ENCODE measurements at places on chromosomes 5 and 9.

- DNase-seq = no peak
Measured at GRCh38 chr5:35771300-35771699, 85.4 kb upstream of the IL7R start.

DNA sequence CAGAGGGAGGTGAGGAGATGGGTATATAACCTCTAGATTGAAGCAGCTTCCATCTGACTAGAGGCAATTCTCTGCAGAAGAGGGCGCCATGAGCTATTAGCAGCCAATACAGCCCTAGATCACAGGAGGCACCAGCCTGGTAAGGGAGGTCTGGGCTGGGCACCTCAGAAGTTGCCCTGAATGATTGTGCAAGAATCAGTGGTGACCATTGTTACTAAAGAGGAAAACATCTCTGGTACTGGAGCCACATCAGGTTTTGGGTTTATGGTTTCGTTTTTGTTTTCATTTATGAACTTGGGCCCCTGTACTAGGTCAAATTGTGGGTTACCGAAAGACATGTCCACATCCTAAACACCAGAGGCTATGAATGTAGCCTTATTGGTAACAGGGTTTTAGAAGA lies 342.0 kb downstream of the MLLT3 start:
- no peak for DNase-seq

DNA sequence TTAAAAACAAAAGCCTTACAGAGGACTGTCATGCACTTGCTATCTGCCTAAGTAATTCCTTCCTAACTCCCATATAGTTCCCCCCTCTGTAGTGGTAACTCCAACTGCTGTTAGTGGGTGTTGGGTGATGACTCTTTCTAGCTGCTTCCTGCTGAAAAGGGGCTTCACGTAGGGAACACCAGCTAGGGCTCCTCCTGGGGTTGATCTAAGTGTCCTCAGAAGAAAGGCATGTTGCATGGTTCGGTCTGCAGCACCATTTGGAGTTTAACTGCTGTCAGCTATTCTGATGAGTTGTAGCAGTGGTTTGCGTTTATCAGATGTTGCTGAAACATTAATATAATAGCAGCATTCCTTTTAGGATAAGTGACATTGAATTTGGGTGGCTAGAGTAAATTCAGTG lies 281.9 kb upstream of the TUSC1 start:
- no peak for DNase-seq

DNA sequence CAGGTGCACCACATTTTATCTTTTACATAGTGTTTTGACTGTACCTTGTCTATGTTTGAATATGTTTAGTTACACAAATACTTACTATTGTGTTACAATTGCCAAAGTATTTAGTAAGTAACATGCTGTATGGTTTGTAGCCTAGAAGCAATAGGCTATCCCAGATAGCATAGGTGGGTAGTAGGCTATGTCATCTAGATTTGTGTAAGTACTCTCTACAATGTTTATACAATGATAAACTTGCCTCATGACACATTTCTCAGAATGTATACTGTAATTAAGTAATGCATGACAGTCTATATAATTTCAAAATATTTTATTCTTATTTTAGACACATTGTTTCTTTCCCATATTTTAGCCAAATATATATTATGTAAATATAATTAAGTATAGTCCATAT lies 836.8 kb upstream of the CDH9 start:
- DNase-seq = no peak

GRCh38 chr5:14147210-14147609 lies 4.1 kb downstream of the TRIO start:
- DNase-seq = no peak

DNA sequence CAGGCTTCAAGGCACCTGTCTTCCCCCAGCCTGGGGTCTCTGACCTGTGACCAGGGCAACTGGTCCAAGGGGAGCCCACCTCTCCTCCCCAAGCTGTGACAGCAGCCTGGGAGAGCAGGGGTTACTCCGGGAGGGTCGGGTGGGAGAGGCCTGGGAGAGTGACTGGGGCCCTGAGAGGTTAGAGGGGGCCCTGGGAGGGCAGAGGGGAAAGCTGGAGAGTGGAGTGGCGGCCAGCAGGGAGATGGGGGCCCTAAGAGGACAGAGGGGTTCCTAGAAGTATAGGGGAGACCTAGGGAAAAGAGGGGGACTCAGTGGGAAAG lies 302 bp downstream of the LCN9 start:
- no peak for DNase-seq

GRCh38 chr9:136671646-136672430 lies 9.1 kb downstream of the EGFL7 start:
- no peak for DNase-seq

GRCh38 chr5:82330530-82331270 lies 52.5 kb upstream of the RPS23 start:
- no peak for DNase-seq

- no peak for DNase-seq
Measured at GRCh38 chr5:103021314-103021713, 98.6 kb downstream of the GIN1 start.

DNA sequence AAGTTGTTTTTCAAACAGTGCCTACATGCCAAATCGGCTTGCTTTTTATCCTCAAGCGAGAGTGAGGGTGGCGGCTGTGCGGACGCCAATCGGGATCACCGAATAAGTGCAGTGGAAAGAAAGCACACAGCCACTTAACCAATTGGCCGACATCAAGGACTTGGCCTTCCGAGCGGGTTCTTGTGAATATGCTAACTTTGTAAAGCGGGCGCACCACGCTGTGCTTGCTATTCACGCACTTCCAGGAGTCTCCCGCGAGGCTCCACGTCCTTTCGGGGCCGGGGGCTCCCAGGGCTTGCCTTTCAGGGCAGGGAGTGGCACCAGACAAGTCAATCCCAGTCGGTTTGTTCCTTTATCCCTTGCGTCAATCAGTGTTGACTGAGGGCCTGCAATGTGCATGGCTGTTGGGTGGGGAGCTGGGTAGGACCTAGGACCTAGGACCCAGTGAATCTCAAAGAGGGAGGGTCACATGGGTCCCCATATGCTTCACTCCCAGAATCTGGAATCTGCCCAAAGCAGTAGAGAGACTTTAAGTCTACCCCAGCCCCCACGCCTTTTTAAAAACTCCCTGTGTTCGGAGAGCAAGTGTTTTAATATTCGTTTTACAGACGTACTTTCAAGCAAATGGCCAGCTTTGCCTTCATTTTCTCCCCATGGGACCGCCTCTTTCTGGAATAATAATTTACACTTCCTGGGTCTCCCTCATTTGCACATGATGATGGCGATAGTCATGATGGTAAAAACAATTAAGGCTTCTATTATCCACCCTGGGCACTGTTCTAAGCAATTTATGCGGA lies 2.0 kb upstream of the GCNT4 start:
- DNase-seq = no peak

DNA sequence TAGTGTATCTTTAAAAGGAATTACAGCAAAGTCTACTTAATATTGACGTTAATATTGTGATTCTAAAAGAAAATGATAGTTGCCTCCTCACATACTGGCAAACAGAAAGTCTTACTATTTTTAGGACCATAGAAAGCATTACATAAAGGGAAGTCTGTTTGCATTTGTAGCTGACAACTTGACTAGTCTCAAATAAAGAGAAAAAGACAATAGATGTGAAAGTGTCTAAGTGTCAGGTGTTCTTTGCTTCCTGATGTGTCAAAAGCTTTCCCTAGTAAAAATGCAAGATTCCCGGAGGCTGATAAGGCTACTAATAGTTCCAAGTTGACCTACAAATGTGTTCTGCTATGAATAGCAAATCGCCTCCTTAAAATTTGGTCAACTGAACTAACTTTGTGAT lies 259.7 kb downstream of the CDH10 start:
- DNase-seq = no peak

GRCh38 chr5:43315263-43315662 lies 2.1 kb upstream of the HMGCS1 start:
- no peak for DNase-seq

DNA sequence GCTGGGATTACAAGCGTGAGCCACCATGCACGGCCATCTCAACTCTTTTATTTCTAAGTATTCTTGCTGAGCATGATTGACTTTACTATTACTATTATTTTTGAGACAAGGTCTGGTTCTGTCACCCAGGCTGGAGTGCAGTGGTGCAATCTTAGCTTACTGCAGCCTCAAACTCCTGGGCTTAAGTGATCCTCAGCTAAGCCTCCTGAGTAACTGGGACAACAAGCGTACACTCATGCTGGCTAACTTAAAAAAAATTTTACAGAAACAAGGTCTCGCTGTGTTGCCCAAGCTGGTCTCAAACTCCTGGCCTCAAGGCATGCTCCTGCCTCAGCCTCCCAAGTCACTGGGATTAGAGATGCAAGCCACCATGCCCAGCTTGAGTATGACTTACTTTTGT lies 443.7 kb downstream of the ARHGEF28 start:
- no peak for DNase-seq

DNA sequence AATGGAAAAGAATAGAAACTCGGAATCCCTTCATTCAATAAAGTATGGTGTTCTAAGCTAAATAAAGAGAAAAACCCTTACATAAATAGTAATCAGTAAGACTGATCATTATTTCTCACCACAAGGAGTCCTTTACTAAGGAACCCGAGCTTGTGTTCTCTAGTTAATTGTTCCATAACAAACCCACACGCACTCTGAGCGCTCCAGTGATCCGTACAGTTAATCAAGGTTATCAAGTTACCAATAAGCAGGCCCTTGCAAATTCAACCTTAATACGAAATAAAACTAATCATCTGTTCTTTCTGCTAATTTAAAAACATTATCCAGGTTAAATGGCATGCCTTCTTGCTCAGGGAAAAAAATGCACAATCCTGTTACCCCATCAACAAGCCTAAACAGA lies 224.4 kb downstream of the FRMD3 start:
- no peak for DNase-seq
